ENCODE measurements at places on chromosomes 2 and 18.

- DNase-seq, result no peak
Observed at GRCh38 chr18:54529444-54529843, 61.6 kb upstream of the DYNAP start.

DNA sequence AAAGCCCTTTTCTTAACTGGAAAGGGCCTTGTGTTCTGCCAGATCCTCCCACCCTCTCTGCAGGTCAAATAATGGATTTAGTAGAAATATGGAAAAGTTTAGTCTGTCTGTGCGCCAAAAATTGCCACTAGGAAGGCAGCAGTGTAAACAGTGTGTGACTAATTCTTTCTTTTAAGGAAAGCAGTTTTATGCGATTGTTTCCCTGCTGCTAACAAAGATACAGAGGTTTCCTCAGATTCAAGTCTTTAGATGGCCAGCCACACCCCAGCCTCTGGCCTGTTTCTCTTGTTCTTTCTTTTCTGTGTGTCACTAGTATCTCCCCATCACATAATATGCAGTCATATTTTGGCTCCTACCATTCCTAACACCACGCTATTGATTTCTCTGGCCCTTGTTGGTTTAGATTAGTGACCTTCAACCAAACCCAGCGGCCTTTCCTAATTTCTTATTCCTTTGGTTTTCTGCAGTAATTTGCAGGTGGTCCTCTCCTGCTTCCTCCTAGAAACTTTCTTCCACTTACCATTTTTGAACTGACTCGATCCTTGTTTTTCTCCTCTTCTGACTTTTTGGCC is 157.4 kb downstream of the LTBP1 start:
- DNase-seq, result peak; percentile 43

GRCh38 chr2:195051401-195051800 is 605.6 kb upstream of the SLC39A10 start:
- DNase-seq, result no peak

- DNase-seq, result no peak
Observed at GRCh38 chr2:8089596-8089995, 592.3 kb upstream of the ID2 start.

Measured in HCEC 1CT (cell line).